Activated CD8-positive, alpha-beta T cell treated with anti-CD3 and anti-CD28 coated beads for 36 hours (primary cell): ENCODE measurements at places on chromosomes 2 and 18.
A peak's percentile ranks its signal among the peaks of the same experiment; 100 is the strongest.

DNA sequence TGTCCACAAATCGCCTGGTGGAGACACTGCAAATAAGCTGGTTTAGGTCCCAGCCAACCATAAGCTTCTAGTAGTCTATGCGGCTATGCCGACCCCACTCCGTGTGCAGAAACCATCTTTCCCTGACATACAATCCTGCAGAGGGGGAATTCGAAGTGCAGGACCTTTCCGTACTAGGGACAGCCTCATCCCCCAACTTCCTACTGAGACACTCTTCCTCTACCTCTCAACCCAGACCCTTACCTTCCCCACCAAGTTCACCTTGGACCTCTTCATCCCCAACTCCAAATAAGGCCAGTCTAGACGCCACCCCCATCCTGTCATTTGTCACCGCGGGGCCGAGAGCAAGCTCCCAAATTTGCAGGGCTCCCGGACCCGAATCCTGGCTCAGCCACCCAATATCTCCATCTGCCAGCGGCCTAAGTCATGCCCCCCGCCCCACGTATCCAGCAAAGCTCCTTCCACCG lies 496 bp downstream of the SUCLG1 start:
- DNase-seq, result peak; percentile 39

DNA sequence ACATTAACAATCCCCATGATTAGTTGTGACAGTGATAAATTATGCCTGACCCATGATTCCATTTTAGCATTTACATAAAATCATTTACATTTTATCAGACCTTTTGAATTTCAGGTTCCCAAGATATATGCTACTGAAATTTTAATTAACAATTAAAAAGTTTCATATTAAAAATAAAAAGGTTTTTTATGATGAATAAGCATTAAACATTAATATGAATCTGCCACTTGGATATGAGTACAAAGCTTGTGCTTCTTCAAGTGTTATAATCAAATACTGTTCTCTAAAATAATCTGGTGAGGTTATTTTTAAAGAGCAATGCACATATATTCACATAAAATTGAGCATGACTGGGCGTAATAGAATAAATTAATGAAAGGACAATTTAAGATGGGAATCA lies 1218.0 kb downstream of the CNTNAP5 start:
- DNase-seq, result no peak

DNA sequence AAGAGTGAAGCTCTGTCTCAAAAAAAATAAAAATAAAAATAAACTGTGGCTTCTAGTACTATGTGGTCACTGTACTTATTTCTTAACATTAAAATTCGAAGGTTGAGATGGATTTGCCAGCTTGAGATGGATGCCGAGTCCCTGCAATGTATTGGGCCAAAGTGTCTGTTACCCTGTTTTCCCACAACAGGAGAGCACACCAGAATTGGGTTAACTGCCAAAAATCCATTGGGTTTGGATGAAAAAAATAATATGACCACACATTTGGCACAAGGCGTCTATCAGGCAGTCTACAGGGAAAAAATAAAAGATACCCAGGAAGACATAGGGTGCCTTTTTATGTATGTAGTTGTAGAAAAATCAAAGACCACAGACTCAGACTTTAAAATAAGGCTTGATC lies 19.2 kb upstream of the MAPRE3 start:
- DNase-seq, result no peak

GRCh38 chr18:63145851-63146555 lies 173.6 kb downstream of the BCL2 start:
- DNase-seq, result no peak

- no peak for DNase-seq
Measured at GRCh38 chr2:70525032-70525431, 28.6 kb downstream of the TGFA start.

- no peak for DNase-seq
Measured at GRCh38 chr2:10335046-10335840, 32.5 kb downstream of the HPCAL1 start.

DNA sequence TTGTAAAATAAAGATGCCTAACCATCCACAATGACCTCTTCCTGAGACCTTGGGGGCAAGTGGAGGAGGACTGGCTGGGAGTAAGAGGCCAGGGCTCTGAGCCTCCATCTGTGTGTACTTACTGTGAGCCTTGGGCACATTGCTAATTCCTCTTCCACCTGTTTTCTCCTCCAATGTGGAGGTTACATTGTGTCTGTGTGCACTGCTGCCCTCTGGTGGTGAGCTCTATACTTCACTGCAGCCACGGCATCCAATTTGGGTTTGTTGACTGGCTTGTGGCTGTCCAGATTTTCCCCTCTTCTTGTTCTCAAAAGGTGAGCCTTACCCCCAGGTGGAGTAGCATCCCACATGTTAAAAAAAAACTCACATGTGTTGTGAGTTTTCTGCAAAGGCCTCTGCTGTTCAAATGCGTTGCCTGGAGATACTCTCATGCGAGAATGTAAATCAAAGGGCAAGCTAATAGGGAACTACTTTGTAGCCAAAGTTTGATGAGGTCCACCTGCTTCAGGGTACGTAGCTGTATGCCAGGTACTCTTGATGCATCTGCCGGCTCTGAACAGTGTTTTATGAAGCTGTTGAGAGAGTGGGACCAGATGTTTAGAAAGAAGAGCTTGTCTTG lies 80.8 kb downstream of the APOB start:
- DNase-seq, result peak; percentile 81

GRCh38 chr2:169860149-169860548 lies 32.9 kb downstream of the UBR3 start:
- DNase-seq, result no peak

GRCh38 chr2:64793701-64794100 lies 140.0 kb upstream of the SERTAD2 start:
- DNase-seq, result no peak

GRCh38 chr2:112730216-112730615 lies 9.4 kb downstream of the NT5DC4 start:
- DNase-seq, result no peak

DNA sequence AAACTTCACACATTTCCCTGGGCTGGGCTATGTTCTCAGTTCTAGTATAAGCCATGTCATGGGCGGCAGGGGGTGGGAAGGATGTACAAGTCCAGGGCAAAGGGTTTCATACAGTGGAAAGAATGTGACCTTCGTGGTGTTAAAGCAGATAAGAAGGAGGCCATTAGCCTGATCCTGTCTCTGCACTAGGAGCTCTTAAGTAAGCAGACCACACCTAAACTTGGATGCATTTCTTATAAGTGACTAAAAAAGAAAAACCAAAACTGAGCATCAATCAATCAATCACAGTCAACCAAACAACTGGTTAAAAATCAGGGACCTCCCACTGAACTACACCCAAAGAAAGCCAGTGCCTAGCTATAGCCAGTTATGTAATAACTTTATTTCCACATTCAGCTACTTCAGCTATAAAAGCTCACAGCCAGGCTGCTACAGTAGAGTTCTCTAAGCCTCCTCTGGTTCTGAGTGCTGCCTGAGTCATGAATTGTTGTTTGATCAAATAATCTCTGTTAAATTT lies 46.8 kb upstream of the RIOK3 start:
- no peak for DNase-seq

DNA sequence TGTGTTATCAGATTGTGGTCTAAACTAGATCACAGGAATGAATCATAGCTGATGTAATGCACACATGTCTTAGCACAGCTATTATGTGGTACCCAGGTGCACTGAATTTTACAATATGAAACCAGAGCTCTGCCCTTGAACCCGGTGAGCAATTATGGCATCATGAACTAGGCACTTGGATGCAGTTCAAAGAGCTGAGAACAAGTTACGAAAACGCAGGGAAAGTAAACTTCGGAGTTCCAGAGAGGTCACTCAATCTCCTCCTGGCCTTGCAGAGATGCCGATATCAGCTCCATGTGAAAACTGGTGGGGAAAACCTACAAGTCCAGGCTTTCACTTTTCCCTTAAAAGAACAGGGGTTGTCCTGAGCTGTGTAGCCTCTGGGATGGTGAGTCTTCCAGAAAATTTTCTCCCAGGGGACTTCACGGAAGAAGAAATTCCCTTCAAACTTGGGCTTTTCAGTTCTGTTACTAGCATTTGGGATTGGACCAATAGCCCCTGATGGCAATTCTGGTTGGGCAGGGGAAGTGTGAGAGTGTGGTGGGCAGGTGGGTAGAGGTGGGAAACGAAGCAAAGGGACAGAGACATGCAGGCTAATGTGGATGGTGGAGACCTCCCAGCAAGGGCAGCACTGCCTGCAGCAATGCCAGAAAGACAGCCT lies 71.1 kb upstream of the SH3BP4 start:
- DNase-seq, result peak; percentile 35

DNA sequence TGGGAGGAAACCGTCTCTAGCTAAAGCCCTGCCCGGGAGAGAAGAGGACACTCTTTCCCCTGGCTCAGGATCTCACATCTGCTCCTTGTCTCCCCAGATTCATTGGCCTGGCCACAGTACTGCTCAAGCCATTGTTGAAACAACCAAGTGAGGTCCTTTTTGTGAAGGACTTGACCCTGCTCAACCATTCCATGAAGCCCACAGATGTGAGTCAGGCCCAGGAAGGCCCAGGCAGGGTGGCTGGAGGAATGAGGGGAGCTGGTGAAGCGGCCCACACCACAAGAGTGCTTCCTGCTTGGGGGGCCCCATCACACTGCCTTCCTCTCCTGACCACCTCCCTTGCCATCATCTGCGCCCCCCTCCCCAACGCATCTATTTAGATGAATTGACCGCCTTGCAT lies 5.1 kb downstream of the FER1L5 start:
- DNase-seq, result no peak

DNA sequence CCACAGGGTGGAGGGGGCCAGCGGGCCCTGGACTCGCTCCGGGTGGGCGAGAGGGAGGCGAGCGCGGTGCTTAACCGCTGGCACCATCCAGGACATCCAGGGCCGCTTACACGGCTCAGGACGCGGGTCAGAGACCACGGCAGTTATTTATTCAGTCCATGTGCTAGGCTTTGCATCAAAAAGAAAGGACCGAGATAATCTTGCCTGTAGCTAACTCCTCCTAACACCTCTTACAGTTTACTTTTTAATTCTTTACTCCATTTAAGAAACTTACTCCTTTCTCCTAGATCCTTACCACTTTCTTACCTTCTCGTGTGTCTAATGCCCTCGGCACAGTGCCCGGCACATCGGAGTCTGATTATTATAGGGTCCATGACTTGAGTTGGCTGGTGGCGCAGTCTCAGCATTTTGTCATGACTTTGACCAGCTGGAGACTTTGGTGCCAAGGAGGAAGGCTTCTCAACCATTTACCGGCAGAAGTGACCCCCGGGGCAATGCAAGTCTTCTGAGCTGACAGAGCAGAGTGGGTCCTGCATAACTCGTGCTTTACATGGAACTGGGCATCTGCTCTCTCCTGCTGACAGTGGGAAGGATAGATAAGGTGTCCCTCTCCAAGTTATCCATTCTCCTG lies 503 bp downstream of the ANXA4 start:
- DNase-seq, result no peak

GRCh38 chr2:28663359-28663758 lies 88.3 kb upstream of the PPP1CB start:
- no peak for DNase-seq

DNA sequence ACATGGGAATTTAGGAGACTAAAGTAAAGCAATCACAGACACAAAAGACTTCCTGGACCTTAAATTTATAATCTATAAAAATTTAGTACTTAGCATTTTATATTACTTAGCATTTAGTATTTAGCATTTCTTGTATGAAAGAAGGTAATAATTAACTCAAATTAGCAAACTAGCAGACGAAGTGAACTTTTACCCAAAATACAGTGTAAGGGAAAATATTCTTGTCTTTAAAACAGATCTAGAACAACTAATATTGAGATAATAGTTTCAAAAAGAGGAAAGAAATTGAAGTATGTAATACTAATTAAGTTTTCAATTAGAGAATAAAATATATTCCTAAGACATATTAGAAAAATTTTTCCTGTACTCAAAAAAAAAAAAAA lies 134.5 kb upstream of the ZNF804A start:
- no peak for DNase-seq

- no peak for DNase-seq
Measured at GRCh38 chr2:6641956-6642355, 223.8 kb downstream of the CMPK2 start.

DNA sequence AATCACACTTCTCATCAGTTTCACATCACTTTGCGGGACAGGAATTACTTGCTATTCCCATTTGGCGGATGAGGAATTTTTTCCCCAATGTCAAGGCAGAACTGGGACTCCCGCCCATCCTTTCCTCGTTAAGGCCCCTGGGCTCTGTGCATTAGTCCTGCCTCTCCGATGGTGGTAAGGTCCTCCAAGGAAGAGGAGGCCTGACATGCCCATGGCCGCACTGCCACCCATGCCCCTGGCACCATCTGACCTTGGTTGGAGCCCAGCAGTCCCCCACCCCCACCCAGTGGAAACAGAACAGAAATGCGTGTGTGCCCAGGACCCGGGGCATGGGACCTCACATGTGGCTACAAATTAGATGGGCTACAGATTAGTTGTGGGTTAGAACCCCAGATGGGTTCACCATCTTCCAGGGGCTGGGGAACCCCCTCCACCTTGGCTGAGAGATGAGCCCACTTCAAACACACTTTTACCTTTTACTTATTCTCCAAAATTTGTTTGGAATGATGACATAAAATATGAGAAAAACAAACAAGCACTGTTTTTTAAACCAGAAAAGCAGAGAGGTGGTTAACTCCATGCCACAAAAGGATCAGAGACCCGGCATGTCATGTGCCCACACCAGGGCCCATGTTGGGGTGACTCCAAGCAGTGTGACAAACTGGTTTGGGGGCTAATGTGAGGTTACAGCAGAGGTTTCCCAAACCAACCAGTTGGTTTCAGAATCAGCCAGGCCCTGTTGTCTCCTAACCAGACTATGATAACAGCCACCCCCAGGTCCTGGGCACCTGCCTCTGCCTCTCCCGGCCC lies 11.0 kb upstream of the DUSP2 start:
- DNase-seq, result peak; percentile 88

DNA sequence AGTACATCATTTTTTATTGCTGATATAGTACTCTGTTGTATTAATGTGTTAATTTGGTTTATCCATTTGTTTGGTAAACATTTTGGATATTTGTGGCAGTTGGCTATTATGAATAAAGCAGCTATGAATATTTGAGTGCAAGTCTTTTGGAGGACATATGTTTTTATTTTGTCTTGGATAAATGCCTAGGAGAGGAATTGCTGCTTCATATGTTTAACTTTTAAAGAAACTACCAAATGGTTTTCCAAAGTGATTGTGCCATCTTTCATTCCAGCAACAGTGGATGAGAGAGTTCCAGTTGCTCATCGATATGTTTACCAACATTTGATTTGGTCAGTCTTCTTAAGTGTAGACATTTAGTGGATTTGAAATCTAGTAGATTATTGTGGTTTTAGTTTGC lies 51.8 kb downstream of the MERTK start:
- DNase-seq, result no peak
